ENCODE measurements at places on chromosomes 12 and 14. TPM values are rescaled to one million over a fixed set of nuclear protein-coding genes. Genes with fewer than 3 reads are reported as not detected.

Gene TMEM229B
- total RNA-seq = 0.40 TPM

Gene SDSL
- total RNA-seq = 0.53 TPM

Gene IL23A
- 0.18 TPM for total RNA-seq

Gene PTPRB
- 20.8 TPM for total RNA-seq

GRCh38 chr12:21301-22189 lies 45.0 kb upstream of the IQSEC3 start:
- peak; percentile 9 for DNase-seq

DNA sequence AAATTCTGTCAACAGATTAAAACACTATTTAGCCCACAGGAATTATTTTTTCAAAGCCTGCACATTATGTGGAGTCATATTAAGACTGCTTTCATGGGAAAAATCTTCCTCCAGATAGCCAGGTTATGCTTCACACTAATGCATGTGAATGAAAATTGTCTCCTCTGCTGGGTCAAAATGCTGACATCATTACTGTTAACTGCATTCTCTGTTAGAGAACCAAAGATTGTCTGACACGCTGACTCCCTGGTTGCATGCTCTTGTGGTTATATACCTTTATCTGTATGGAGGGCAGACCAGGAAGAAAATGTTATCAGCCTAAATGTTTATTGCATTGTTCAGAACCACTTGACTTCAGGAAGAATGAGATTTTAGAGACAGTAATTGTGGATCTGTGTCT lies 432.2 kb upstream of the MDGA2 start:
- DNase-seq = no peak

DNA sequence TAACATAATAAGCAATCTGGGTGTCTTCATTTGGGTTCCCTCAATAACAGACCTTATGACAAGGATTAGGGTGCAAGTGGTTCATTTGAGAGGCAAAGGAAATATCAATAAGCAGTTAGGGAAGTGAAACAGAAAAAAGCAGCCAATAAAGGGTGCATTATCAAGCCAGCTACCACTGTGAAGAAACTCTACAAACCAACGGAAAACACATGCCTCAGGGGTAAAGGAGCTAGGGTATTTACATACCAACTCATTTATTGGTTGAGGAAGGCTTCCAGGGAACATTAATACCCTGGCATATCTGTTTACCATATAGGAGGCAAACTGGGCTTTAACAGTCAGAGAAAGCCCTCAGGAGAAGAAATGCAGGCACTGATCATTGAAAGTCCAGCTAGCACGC lies 22.7 kb upstream of the IFNG-AS1 start:
- no peak for DNase-seq

- DNase-seq = peak; percentile 34
These were observed 58.8 kb downstream of the PIK3C2G start for GRCh38 chr12:18320036-18320617.

GRCh38 chr14:59534361-59534987 lies 42.1 kb downstream of the CCDC175 start:
- DNase-seq = no peak

DNA sequence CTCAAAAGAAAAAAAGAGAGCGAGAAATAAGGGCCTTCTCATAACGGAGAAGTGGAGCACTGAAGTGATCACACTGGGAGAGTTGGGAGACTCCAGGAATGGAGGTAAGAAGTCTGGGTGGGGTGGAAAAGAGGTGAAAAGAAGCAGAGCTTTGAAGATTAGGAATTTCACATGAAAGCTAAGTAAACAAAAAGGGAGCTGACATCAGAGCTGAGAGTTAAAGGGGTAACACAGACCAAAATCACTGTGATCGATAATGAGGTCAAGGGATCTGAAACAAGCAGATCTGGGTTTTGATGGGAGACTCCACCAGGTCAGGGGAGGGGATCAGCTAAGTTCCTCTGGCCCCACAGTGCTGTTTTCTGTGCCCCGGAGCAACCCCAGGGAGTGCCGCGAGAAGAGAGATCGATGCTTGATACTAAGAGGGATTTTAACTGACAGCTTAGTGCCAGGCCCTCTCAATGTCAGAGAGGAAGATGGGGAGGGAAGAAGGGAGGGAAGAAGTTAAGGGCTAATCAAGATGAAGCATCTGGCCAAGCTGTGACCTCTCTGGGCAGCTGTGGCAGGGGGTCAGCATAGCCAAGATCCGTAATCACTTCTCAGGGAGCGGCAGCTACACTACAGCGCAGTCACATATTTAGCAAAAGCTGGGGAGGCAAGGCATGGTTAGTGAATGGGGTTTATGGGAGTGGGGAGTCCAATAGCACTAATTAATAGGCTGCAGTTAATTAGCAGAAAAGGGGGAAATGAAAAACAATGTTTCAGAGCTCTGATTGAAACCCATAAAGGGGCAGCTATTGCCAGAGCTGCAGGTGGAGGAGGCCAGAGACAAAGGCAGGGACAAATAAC lies 8.0 kb downstream of the AQP6 start:
- DNase-seq = no peak

Gene BCDIN3D
- total RNA-seq = 4.0 TPM

GRCh38 chr12:111431772-111432171 lies 26.0 kb downstream of the SH2B3 start:
- no peak for DNase-seq

- DNase-seq = peak; percentile 99
These were observed 364.9 kb downstream of the GALC start for GRCh38 chr14:87628129-87628528.

Gene PTGER2
- 1.4 TPM for total RNA-seq

Gene OR10A7
- not detected for total RNA-seq

DNA sequence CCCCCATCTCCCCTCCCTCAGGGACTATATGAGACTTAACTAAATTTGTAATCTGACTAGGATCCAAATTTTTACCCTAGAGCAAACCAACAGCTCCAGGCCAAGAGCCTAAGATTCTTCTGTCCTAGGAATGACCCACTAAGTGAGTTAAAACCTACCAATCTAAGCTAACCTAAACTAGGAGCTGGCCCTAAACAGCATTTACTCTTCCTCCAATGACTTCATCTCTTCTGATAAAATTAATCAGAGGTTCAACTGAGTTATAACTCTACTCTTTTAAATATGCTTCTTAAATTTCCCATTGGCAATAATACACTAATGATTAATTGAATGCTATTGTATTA lies 39.9 kb upstream of the TMPO start:
- DNase-seq = no peak

Gene IPO4
- 19.9 TPM for total RNA-seq

DNA sequence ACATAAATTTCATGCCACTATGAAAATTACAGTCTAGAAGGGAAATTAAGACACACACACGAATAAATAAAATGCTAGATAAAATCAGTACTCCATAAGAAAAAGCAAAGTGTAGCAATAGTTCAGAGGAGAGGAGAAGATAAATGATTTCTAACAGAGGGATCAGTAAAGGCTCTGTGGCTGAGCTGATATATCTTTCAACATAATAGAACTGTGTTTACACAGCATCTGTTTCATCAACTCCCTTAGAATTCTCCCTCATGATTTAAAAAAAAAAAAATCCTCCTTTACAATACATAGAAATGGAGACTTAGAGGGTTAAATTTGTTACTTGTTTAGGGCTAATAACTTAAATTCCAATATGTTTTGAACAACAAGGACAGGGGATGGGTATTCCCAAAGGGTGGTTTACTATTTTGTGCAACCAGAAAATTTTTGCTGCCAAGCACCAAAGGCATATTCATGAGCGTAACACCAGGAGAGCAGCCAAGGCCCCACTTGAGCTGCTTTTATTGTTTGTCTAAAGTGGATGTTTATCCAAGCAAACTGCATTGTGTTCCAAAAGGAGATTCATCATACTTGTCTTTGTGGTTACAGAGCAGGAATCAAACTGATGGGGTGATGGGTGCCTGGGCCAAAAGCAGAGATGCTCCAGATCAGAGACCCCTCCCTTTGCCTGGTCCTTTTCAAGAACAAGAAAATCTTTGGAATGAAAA lies 162.7 kb downstream of the BMP4 start:
- peak; percentile 77 for DNase-seq

DNA sequence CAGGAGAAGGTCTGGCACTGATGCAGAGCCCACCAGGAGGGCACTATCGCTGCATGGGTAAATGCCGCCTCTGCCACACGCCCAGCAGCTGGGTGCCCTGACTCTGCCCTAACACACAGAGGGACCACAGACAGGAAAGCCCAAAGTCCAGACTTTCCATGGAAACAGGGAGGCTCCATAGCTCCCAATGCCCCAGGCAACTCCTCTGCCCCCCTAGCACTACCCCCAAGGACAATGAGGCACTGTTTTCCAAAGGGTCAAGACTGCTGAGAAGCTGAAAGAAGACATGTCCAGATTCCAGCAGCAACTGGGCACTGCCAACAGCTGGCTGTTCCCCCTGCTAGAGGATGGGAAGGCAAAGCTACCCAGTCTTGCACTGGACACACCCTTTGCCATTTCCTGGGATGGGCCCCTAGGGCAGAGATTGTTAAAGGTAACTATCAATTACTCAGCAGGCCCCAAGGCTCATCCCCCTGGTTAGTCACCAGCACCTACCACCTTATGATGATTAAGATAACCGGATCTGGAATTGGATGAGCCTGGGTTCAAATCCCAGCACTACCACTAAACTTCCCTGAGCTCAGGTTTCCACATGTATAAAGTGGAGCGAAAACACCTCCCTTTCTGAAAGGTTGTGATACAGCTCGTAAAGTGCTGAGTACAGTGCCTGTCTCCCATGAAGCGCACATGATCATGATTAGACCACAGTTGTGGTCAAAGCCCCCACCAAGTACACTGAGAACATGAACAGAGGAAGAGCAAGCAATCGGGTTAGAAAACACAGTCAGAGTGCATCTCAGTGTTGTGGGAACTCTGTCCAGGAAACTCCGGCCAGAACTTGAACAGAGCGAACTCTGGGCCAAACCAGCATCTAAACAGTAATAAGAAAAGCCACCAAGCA lies 3.3 kb downstream of the PXN start:
- DNase-seq = peak; percentile 76

DNA sequence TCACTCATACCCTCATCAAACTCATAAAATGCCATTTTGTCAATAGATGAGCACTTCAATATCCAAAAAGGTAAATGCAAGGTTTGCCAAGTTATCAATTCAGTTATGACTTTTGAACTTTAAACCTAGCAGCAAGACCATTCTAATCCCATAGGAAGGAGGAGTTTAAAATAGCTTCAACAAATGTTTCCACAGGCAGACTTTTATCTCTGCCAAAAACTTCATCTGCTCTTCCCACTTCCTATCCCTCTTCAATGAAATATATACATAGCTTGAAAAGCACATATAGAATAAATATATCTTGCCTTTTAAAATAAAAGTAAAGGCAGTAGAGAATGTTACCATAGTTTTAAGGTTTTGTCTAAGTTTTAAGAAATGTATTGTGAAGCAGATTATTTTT lies 1749.1 kb upstream of the SEL1L start:
- DNase-seq = peak; percentile 15

- DNase-seq = no peak
These were observed 257.8 kb upstream of the BTG1 start for GRCh38 chr12:92403210-92404175.

Gene PEX5
- total RNA-seq = 26.0 TPM

- DNase-seq = no peak
These were observed 31.1 kb downstream of the IRF2BPL start for GRCh38 chr14:76997257-76997970.

- DNase-seq = peak; percentile 52
These were observed 9.2 kb downstream of the HAL start for GRCh38 chr12:95986635-95987570.

DNA sequence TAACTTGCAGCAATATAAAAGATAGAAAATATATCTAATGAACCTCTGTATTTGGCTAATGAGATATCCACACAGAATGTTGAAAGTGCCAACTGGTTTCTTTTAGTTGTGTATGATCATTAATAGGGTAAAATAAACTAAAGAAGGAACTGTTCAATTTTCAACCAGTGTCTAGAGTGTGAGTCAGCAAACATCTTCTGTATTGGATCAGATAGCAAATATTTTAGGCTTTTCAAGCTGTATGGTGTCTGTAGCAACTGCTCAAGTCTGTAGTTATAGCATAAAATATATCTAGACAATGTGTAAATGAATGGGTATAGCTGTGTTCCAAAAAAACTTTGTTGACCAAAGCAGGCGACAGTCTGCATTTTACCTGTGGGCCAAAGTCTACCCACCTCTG lies 23.5 kb upstream of the NOVA1 start:
- DNase-seq = no peak

Gene FAM90A1
- total RNA-seq = 0.09 TPM

DNA sequence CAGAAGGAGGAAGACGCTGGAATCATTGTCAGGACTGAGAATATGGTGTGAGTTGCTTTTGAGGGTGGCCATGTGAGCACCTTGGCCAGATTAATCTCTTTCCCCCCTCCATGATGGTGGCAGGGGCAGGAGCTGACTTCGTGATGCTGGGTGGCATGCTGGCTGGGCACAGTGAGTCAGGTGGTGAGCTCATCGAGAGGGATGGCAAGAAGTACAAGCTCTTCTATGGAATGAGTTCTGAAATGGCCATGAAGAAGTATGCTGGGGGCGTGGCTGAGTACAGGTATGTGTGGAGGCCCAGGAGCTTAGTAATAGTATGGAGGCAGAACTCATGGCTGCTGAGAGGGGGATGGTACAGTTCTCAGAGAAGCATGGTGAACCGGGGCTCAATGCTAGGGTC lies 4.3 kb downstream of the TINF2 start:
- no peak for DNase-seq

Gene FRMD6
- total RNA-seq = 27.1 TPM

Gene POTEG
- not detected for total RNA-seq

Gene SERPINA10
- total RNA-seq = not detected

DNA sequence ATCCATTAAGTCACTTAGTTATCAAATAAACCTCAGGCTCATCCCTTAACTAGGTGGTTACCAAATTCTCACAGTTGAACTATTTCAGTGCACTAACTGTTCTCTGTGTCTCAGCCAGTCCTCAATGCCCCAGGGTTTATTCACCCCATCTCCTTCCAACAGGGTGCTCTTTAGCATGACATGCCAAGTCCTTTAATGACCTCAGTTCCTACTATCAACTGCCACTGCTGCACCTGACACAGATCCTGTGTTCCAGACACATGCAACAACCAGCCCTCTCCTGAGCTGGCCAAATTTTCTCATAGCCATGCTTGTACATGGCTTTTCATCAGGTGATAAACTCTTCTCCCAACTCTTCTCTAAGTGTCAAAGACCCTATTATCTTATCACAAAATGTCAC lies 80.0 kb downstream of the ATXN2 start:
- no peak for DNase-seq

Gene AKAP5
- total RNA-seq = 0.27 TPM

Gene OR4E2
- not detected for total RNA-seq

DNA sequence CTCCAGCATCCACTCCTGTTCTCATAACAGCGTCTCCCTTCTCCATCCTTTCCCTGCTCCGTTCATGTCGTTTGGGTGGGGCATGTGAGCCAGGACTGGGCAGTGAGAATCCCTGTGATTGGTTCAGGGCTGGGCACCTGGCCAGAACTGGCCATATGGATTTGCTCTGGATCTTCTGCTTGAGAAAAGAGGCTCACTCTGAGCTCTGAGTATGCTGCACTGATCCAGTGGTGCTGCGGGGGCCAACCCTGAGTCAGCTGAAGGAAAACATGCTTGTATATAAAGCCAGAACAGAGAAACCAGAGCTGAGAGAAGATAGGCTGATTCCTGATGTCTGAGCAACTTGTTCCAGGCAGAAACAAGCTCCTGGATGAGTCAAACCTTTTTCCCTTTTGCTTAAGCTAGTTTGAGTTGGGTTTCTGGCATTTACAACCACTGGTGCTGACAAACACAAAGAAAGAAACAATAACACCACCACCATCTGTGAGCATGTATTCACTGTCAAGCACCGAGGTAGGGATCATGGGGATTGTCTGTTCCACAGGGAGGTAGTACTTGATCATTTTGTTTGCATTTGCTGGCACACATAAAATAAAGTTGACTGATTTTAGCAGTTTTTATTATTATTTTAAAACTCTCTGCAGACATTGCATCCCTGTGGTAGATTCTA lies 14.0 kb upstream of the HPD start:
- DNase-seq = peak; percentile 89

Gene PRPH
- 1.4 TPM for total RNA-seq

All from muscle of leg (tissue), 16 donors.